ENCODE measurements at places on chromosomes 6 and 20.
A peak's percentile ranks its signal among the peaks of the same experiment; 100 is the strongest.

DNA sequence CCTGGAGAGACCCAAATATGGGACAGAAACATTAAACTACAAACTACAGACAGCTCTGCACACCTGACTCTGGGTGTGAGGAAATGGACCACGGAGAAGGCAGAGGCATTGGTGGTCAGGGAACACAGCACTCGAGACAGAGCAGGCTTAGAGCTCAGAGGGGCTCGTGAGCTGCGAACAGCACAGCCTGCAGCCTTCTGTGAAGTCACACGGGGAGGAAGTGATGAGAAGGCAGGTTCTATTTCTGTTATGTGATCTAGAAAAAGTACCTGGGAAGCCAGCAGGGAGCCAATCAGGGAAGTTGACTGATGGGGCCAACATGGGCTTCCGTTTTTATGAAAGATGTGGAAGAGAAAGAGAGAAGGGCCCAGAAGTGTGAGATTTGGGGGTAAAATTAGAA is 88.9 kb upstream of the SNAP25 start:
- no peak for DNase-seq

GRCh38 chr6:12482386-12483375 is 192.5 kb downstream of the EDN1 start:
- no peak for DNase-seq

GRCh38 chr20:40959325-40960092 is 69.1 kb upstream of the TOP1 start:
- DNase-seq: no peak

- DNase-seq: no peak
Measured at GRCh38 chr20:8161264-8162071, 29.4 kb downstream of the PLCB1 start.

DNA sequence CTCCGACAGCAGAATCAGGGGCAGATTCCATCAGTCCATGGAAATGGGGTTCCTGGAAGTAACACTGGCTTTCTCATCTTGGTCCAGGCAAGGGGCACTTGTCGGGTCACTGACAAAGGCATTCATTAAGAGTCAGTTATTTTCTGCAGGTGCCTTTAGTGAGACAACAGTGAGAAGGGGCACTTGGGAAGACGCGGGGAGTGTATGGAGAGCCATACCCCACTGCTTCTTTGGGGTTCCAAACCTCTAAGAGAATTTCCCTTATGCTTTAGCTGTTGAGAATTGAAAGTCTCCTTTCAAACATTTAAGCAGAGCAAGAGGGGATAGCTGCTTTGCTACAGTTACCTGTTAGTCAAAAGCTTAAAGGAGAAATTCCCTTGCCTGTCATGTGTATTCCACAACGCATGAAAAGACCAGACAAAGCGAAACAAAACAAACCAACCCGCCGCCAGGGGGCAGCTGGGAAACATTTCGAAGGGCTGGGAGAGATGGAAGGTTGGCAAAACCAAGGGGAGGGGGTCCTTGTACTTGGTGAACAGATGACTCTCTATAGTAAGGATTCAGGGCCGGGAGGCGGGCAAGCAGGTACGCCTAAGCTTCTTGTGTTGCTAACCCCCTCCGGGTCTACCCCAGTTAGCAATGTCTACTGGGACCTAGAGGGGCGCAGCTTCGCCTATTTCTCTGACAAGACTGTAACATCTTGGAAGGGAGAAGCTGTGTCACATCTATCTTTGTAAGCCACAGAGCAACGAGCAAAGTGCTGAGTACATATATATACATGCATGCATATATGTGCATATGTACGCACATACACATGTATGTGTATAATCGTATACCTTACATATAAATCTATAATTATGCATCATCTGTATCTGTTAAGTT is 474.9 kb upstream of the AGPAT4 start:
- DNase-seq: peak; percentile 4

DNA sequence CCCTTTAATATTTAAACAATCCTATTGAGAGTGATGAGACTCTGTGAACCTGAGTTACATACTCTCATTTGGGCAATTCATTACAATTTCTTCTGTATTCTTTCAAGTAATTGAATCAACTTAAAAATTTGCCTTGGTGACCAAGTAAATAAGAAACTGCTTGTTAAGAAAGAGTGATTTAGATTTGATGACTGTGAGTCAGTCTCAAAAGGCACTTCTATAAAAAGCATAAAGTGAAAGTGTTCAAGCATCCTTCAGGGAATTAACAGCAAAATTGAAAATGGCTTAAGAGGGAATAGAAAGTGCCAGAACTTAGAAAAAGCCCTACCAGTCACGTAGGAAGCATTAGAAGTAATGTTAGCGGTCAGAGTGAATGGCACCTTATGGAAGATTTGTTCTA is 654.7 kb downstream of the EPM2A start:
- DNase-seq: no peak

- DNase-seq: no peak
Measured at GRCh38 chr6:81326881-81327561, 425.5 kb downstream of the TENT5A start.

DNA sequence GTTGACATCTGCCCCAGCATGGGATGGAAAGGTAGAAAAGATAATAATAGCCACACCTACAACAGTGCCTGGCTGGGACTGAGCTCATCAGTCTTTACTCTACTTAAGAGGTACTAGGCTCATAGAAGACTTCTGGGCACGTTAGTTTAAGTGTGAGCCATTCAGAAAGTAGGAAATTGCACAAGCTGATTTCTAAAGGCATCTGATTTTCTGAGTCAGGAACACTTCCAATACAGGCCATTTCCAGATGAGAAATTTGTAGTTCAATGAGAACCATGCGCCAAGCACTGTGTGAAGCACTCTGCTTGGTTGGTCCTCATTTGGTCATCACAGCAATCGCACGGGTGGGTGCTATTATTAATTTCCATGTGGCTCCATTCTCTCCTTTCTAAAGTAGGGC is 42.3 kb downstream of the MOCS1 start:
- no peak for DNase-seq

DNA sequence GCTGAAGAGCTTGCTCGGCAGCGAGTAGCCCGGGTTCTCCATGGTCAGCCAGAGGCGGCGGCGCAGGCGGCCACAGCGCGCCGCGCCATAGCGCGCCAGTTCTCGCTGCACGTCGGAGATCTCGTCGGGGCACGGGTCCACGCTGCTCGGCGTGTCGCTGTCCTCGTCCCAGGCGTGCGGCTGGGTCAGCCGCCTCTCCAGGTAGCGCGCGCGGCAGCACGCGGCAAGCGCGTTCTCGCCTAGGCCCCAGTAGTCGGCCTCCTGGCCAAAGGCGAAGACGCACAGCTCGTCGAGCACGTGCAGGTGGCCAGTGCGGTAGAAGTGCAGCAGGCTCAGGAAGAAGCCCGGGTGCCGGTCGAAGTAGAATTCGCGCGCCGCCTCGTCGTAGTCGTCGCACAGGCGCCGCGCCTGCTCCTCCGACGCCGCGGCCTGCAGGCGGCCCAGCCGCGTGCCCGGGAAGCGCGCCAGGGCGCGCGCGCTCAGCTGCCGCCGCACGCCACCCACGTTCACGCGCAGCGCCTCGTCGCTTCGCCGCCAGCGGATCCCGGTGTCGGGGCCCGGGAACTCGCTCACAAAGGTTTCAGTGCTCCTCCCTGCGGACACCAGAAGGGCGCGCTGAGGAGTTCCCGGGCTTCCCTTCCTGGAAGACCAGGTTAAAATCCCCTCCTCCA is 2.7 kb downstream of the KCNS1 start:
- DNase-seq: no peak

DNA sequence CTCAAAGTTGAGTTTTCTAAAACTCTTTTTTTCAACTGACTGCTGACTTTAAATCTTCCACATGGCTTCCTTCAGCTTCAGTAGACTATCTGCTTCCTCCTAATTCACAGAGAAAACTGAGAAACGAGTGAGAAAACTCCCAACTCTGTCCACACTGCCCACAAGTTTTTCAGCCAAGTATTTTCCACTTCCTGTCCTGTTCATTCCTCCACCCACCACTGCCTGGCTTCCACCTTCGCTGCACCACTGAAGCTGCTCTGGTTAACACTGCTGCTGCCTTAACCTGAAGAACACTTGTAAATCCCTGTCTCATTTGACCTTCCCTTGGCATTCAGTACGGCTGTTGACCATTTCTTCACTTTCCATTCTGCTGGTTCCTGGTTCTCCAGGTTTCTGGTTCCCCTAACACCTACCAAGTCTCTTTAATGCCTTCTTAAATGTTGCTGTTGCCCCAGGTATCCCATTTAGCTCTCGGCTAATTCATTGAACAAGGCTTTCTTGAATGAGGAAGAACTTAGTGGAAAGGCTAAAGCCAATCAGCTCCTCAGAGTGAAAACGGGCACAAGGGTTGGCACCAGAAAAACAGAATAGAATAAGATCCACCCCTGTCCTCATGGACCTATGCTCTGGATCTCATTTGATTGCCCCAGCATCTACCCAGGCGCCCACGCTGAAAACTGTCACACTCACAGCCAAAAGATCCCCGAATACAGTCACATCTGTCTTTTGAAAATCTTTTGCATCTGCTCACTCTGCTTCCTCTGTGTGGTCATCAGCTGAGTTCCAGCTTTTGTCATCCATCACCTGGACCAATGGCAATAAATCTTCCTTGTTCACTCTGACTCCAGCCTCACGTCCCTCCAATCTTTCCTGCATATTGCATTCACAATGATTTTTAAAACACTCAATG is 104.4 kb upstream of the TAB2 start:
- DNase-seq: peak; percentile 48

- DNase-seq: no peak
Measured at GRCh38 chr6:77561768-77562314, 91.0 kb upstream of the MEI4 start.

DNA sequence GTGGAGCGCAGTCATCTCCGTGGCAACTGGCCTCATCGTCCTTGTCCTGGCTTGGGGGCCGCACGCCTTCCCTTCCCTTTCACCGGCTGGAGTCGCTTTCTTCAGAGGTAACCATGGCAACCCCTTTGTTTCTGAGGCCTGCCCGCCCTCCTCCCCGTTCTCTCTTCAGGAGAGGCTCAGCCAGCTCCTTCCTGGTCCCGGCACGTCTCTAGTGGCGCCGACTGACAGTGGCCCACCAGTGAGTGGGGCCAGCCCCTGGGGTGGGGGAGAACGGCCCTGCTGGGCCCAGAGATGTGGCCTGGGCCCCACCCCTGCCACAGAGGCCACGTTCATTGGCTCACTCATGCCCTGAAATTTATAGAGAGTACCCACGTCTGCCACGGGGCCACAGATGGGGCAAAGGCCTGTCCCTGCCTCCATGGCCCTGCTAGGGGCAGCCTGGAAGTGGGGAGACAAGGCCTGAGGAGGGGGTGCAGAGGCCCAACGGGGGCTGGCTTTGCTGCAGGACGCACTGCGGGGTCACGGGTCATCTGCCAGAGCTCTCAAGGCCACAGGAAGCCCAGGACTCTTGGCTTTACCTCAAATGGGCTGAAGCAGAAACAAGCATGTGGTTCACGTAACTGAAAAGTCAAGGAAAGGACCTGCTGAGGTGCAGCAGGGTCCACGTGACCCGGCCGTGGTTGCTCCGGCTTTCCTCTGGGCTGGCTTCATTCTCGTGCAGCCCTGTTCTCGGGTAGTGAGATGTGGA is 1.4 kb upstream of the OSBPL2 start:
- DNase-seq: no peak

GRCh38 chr6:2792330-2793110 is 27.3 kb downstream of the WRNIP1 start:
- no peak for DNase-seq

- no peak for DNase-seq
Measured at GRCh38 chr20:33871362-33871761, 60.2 kb downstream of the CHMP4B start.

DNA sequence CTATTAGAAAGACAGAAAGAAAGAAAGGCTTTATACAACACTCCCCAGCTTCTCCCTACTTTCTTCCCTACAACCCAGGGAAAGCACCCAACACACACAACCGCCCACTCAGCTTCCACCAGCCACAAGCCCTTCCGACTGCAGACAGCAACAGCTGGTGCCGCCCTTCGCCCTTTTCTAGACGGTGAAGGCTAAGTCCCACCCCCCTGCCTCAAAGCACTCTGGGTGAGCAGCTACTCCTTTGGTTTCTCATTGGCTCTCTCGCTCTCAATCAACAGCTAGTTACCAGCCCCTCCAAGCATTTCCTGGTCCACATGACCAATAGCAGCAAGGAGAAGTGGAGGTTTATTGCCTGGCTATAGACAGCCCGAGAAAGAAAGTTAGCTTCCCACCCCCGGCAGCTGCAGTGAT is 230.1 kb upstream of the MOCS1 start:
- DNase-seq: no peak

Data from stimulated activated CD4-positive, alpha-beta T cell treated with anti-CD3 and anti-CD28 coated beads, Interleukin-4, amount 100 ng/mL, for 24 hours (primary cell).